ENCODE measurements at places on chromosomes 16 and 17.

- DNase-seq = no peak
Observed at GRCh38 chr17:31470592-31470991, 79.1 kb downstream of the RAB11FIP4 start.

DNA sequence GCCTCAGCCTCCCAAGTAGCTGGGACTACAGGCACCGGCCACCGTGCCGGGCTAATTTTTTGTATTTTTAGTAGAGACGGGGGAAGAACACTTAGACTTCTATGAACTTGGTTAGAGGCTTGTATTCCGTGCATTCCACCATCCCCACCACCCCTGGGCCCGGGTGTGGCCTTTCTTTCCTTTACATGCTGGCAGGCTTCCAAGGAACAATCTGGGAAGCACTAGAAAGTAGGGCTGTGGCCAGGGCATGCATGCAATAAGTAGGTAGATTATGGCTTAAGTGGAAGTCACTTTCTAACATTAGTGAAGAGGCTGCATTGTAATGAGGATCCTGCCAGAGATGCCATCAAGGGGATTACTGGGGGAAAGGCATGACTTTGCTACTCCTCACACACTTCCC is 171.6 kb downstream of the SHISA6 start:
- DNase-seq = no peak

GRCh38 chr16:87792205-87792565 is 26.4 kb upstream of the KLHDC4 start:
- DNase-seq = no peak

DNA sequence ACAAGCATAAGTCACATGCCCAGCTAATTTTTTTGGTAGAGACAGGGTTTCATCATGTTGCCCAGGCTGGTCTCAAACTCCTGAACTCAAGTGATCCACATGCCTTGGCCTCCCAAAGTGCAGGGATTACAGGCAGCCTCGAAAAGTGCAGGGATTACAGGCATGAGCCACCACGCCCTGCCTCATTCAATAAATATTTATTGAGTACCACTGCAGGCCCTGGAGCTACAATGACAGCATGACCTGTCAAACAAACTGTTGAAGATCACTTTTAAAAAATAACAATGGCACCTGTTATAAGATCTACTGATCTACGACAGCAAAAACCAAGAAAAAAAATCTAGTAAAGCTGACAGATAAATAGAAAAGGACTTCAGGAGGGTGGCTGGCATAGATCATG is 76.3 kb downstream of the CEP95 start:
- DNase-seq = no peak

DNA sequence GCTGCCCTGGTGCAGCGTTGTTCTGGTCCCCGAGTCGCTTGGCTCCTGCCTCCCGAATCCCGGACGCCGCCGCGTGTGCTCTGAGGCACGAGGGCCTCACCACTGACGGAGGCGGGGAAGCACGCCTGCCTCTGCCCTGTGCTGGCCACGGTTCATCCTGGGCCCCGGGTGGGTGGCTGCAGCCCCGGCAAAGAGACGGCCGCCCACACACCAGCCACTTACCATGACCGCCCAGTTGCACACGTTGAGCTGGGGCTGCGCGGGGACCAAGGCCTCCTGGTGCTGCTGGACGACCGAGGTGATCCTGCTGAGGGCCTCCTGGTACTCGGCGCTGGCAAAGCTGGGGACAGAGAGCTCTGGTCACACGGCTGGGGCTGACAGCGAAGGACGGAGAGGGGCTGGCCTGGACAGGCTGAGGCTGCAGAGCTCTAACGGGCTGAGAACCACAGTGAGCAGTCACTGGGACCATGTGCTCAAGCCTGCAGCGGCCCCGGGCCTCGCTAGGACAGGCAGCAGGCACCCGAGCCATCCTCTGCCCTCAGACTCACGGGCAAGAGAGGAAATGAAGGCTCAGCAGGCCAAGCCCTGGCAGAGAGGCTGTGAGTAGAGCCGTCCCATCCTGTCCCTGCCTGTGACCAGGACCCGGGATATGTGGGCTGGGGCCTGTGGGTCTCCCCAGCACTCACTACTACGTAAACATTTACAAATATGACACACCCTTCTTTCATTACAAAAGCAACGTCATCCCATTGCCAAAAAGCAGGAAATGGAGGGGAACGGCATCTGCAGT is 6.3 kb upstream of the APRT start:
- no peak for DNase-seq

DNA sequence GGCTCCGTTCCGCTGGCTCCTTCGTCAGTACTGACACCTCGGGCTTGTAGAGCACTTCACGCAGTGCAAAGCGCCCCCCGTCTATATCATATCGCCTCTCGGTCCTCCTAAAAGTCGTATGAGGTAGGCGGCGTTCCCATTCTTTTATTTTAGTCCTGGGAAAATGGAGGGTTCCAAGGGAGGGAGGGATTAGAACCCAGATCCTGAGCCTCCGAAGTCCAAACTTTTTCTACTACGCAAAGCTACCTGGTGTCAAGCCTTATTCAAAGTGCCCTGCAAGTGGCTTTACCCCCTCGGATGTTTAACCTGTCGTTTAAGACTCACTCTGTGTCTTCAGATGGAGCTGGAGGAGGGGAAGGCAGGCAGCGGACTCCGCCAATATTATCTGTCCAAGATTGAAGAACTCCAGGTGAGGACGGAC is 348 bp upstream of the FTSJ3 start:
- no peak for DNase-seq

DNA sequence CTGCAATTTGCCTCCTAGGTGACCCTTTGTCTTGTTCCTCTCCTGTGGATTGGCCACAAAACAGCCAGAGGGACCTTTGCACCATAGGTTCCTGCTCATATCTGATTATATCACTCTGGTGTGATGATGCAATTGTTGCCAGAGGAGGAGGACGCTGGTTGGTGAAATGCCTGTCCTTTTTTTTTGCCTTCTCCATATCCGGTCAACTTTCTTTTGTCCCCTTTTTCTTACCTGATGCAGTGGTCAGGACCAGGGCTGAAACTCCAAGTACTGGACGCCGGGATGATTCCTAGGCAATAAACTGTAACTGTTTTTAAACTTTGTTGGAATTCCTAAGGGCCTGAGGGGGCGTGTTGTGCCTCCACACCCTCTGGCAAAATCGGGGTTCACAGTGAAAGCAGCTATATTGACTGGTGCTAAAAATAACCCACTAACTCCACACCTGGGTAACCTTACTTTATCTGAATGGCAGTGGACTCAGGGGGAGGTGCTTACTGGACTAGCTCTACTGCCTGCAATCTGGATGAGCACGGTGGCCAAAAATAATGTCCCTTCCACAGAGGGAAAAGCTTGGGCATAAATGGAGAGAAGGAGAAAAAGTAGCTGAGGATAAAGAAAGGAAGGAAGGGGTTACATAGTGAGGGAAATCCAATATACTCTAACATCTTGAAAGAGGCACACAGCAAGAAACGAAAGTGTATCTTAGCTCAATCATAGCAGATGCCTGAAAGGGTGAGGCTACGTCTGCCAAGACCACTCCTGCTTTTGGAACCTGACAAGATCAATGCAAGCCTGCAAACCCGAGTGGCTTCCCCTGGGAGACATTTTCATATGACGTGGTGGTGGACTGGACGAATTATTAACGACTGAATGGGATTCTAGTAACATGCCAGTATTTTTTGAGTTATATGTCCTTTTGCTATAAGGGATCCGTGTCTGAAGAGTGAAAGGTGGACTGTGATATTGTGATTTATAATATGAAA is 28.4 kb upstream of the ZNF423 start:
- no peak for DNase-seq
